CD8-positive, alpha-beta memory T cell (primary cell): ENCODE measurements at places on chromosomes 5 and 9. TPM values are rescaled to one million over a fixed set of nuclear protein-coding genes. Genes with fewer than 3 reads are reported as not detected.

DNA sequence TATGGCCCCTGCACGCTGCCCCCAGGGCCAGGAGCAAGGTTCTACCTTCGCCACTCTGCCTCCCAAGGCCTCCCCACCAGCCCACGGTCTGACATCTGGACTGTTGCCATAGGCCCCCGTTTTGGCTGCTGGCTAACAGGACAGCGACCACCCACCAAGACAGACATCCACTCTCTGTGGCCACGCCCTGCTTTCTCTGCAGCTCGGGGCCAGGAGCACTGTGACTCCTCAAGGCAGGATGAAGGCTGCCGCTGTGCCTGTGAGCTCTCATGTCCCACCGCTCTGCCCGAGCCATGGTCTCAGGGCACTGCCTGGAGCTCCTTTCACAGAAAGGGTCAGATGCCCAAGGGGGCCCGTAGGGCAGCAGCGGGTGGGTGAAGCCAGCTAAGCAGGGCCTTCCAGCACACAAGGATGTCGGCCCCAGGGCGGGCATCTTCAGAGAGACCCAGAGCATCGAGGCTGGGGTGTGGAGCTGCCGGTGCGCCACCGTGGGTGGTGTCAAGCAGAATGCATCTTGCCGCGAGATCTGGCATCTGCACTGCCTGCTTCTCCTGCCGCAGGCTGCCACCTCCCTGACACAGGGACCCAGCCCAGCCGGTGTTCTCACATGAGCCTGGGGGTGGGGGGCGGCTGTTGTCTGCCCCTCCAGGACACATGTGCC, 92.2 kb upstream of the ADAMTS2 start:
- no peak for DNase-seq

- DNase-seq = no peak
Measured at GRCh38 chr9:134179918-134180785, 15.8 kb upstream of the RNU6ATAC start.

DNA sequence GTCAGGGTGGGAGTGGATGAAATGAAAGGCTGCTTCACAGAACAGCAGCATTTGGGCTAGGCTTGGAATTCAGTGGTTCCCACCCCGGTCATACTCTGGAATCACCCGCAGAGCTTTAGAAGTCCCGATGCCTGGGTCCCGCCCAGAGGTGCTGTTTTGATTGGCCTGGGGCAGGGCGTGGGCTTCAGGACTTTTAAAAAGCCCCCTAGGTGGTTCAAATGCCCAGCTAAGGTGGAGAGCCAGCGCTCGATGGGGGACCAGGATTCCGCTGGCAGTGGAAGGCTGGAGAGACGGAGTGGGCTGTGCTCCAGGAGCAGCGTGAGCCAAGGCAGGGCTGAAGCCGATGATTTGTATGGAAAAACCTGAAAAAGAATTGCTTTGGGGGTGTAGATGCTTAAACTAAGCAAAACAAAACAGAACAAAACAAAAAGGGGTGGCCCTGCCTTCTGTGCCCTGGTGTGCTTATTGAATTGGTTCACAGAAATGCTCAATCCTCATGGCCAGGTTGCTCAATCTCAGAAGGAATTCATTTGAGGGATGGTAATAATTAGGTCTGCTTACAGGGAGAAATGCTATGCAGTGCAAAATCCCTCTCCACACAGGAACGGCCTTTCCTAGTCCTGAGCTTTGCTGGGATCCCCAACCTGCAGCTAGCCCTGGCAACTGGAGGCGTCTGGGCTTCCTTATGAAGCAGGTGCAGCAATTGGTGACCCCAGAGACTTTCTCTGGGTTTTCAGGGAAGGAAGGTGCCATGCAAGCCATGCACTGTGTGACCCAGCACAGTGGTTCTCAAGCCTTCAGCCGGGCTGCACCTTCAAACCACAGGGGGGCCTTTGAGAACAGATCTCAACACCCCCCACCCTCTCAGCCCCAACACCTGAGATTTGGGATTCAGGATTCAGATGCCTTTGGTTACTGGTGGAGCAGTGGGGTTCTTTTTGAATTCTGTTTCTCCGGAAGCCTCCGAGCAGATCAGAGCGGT, 174.0 kb upstream of the ZNF618 start:
- no peak for DNase-seq

DNA sequence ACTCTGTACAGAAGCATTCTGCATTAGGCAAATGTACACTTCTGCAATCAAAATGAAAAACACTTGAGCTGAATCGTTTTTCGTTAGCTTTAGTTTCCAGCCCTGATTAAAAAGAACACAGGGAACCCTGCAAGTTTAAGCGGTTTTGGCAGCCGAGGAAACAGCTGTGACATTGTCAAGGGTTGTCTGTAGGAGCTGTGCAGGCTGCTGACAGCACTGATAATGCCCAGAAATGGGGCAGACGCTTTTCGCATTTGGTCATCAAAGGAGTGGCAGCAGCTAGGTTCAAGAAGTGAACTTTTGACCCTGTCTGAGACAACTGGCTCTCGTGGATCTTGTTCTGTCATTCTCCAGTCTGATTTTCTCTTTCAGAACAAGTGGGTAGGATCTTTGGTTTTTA, 165.6 kb upstream of the CCDC152 start:
- DNase-seq = no peak

DNA sequence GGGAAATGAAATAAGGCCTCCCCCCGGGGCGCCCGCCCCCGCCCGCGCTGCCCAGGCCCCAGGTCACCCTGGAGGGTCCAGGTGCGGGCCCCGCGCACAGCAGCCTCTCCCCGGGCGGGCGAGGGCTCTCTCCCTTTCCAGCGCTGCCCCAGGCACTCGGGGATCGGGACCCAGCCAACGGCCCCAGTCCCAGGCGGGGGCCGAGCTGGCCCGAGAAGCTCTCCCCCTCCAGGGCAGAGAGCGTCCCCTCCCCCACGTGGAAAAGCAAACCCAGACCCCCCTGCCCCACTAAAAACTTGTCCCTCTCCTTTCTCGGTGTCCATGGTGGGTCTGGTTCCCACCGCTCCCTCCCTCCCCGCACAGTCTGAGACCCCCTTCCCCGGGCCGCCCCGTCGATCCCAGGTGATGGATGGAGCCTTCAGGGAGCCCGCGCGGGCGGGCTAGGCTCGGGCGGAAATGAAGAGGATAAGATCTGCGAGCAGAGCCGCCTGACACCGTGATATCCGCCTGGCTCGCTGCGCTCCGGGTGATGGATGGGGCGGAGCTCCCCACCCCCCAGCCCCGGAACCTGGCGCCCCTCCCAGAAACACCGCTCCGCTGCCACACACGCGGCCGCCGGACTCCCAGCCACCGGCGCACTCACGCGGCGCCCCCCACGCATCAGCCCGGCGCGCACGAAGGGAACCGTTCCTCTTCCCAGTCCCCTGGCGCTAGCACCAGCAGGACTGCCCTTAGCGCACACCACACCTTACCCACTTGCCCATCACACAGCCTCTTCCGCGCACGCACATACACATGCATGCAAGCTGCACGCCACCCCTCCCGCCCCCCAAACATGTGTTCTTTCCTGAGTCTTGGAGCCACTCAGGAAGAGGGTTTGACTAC, 81.7 kb upstream of the ZBTB43 start:
- peak; percentile 75 for DNase-seq

GRCh38 chr9:89903141-89903475, 298.3 kb downstream of the GADD45G start:
- no peak for DNase-seq

GRCh38 chr5:135076051-135076491, 42.0 kb upstream of the PITX1 start:
- no peak for DNase-seq

- DNase-seq = no peak
Measured at GRCh38 chr5:86570427-86571083, 47.2 kb upstream of the COX7C start.

DNA sequence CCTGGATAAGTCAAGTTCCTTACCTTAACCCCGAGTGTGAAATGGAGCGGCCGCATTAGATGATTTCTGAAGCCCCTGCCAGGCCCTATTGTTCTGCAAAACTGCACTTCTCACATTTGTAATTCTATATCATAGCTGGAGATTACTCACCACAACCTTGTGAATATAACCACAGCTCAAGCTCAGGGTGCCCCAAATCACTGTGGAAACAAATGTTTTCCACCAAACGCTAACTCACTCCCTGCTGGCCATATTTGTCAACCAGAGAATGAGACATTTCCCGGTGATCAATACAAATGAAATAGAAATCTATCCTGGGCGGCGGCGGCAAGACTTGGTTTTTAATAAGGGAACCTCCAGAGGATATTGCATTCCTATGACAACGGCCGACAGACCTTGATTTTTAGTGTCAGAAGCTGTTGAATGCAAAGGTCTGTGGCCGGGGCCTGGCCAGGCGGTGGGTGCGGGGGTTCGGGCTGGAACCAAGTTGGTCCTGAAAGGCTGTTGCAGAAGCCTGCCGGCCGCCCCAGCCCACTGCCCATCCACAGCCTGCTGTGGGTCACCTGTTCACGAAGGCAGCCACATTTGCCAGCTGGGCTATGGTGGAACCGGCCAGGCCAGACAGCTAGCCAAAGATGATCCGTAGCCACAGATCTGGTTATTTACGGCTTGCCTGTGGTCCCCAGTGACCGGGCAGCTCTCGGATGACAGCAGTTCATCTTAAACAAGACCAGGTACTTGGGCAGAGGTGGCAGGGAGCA, 93.9 kb upstream of the LMX1B start:
- no peak for DNase-seq

GRCh38 chr5:52869391-52869790, 81.7 kb downstream of the ITGA1 start:
- no peak for DNase-seq

DNA sequence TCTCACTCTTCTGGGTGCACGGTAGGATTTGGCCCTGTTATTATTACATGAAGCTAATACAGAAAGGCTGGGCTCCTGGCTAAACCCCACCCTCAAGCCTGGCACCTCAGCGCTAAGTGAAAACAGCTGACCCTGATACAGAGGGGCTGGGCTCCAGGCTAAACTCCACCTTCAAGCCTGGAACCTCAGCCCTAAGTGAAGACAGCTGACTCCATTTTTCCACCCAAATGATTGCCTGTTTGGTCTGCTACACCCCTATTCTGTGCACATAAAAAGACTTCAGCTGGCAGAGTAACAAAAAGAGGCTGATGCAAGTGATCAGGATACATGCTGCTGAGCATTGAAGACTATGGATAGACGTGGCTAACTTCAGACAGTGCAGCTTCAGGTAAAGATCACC, 148.4 kb upstream of the CLINT1 start:
- DNase-seq = no peak

- DNase-seq = no peak
Measured at GRCh38 chr5:176144508-176144907, 93.7 kb upstream of the SIMC1 start.

- DNase-seq = no peak
Measured at GRCh38 chr9:69932901-69933300, 110.7 kb upstream of the MAMDC2 start.

- DNase-seq = no peak
Measured at GRCh38 chr5:33995865-33996264, 11.4 kb upstream of the SLC45A2 start.

DNA sequence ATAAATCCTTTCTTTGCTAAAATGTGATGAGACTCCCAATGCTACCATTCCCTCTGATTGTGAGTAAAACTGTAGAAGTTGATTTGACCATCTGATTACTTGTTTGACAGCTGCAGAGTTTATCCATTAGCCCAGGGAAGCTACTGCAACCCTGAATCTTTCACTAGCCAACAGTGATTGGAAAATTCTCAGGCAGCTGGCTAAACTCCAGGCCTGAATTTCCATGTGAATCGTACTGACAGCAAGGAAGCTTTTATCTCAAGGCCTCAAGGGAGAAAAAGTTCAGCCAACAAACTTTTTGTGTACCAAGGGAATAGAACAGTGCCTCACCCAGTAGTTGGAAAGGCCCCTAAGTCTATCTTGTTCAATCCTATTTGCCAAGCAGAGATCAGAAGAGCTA, 246.7 kb upstream of the TRPM3 start:
- DNase-seq = no peak

GRCh38 chr9:119282476-119283077, 86.7 kb downstream of the BRINP1 start:
- no peak for DNase-seq

DNA sequence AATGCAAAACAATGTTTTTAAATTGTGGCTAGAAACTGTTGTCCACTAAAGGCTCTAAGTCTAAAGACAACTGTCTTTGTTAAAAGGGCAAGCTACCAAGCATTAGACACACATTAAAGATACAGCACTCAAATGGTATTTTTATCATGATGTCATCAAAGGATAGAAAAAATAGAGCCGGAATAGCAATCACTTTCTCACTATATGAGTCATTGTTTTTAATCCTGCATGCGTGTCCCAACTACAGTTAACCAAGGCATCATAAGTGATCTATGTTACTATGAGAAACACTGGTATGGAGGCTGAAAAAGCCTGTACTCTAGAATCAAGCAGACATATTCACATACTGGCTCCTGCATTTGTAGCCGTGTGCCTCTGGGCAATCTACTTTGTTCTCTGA, 1.9 kb upstream of the PJA2 start:
- DNase-seq = peak; percentile 4

GRCh38 chr5:54825005-54825404, 160.4 kb downstream of the ESM1 start:
- no peak for DNase-seq

DNA sequence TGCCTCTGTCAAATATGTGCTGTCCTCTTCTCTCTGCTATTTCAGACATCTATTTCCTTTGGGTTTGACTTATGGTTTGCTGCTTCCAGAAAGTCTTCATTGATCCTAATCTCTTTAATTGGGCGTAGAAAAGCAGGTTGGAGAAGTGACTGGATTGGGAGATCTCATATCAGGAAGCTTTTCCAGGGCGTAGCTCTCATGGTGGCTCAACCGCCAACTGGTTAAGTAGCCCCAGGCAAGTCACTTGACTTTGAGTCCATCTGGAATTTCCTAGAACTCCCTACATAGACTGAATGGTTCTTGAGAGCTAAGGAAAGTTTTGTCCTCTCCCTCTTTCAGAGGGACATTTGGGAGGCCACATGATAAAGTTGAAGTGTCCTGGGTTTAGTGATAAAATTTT, 192.3 kb upstream of the GLRA1 start:
- no peak for DNase-seq

Gene UGT3A2
- not detected for total RNA-seq

Gene GNAQ
- total RNA-seq = 19.8 TPM

Gene SEMA6A
- not detected for total RNA-seq
